Stimulated activated CD8-positive, alpha-beta memory T cell treated with anti-CD3 and anti-CD28 coated beads, Interleukin-15, amount 100 ng/mL, for 24 hours (primary cell): ENCODE measurements at places on chromosomes 4 and X.

DNA sequence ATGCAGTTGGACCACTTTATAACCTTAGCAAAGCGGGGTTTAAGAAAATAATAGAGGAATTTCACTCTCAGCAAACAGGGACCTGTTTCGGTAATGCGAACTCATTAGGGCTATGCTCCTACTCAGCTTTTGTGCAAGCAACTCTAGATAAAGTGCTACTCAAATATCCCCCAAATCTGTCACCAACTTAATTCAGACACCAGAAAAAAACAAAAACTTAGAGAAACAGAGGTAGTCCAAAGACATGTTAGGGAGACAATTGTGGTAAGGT is 123.0 kb downstream of the CAMK2D start:
- DNase-seq, result no peak

DNA sequence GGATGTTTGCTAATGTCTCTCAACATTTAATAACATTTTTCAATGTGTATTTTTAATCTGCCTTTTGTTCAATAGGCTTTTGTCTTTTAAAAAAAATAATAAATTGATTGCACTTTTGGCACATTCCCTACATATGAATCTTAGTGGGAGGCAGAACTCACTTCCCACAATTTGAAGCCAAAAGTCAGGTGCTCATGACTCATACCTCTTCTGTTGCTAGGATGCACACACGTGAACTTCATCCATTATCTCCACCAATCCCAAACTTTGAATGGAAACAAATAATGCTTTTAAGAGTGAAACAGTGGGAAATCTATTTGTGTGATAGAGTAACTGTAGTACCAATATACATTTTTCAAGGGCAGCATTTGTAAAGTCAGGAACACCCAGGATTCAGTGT is 260.5 kb downstream of the IQCM start:
- no peak for DNase-seq

- no peak for DNase-seq
These were observed 19.3 kb downstream of the NEK1 start for GRCh38 chr4:169593050-169593560.

DNA sequence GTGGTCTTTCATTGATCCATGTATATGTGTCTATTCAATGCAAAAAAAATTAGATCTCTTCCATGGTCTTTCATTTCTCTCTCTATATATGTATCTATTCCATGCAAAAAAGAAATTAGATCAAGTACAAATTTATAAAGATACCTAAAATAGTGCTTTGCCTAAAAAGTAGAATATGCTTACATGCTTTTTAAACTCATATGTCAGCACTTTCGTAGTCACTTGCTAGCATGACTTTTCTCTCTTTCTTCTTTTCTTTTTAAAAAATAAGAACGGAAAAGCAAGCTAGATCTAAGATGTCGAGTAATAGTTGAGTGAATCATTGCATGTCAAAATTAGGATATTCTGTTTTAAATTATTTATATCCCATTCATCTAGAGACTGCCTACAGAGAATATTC is 50.9 kb downstream of the PKD2 start:
- no peak for DNase-seq

- DNase-seq, result no peak
These were observed 54.7 kb downstream of the FRYL start for GRCh38 chr4:48725414-48725813.

DNA sequence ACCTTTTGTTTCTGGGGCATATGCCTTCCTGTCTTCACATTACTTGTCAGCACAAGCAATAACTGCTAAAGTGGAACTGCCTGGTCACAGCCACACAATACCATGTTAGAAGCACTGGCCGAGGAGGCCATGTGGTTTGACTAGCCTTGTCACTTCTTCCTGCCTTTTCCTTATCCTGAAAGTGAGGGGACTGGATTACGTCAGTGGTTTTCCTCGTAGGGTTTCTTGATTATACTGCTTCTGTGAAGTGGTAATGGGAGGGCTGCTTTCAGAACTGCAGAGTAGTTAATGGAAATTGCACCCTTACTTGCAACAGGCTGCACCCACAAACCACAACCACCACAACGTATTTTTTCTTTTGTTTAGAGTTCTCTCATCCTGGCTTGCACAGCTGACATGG is 26.6 kb downstream of the ZRSR2 start:
- no peak for DNase-seq

DNA sequence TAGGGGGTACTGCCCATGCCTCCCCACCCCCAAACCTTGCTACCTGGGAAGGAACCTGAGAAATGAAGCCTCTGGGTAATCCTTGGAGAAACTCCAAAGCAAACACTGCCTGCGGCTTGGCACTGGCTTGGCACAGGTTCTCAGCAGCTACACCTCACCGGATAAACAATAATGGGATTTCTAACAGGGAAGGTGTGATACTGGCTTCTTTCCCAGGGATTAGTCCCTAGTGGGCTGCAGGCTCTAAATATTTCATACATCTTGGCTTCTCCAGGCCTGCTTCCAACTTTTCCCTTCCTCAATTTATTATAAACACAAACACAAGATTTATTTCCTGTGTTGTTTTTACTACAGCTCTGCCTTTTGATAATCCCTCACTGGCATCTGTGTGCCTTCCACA is 12.5 kb downstream of the SEC24D start:
- no peak for DNase-seq

GRCh38 chrX:39582091-39582490 is 515.7 kb downstream of the BCOR start:
- no peak for DNase-seq

- no peak for DNase-seq
These were observed 50.1 kb downstream of the ENPP6 start for GRCh38 chr4:184167576-184167975.

DNA sequence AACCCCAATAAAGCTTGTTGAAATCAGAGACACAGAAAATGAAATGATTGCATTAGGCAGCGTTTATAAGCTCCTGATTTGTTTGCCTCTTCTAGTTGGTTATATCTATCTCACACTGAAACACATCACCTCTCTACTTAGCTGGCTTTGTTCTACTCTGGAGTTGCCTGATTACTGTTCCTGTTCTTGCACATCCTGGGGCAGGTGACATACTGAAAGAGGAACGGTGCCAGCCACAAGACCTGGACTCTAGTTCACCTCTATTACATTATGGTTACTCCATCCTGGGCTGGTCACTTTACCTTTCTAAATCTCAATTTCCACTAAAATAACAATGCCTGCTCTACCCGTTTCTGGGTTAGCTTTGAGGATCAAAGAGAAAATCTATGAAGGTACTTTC is 47.9 kb downstream of the TRIM2 start:
- no peak for DNase-seq

DNA sequence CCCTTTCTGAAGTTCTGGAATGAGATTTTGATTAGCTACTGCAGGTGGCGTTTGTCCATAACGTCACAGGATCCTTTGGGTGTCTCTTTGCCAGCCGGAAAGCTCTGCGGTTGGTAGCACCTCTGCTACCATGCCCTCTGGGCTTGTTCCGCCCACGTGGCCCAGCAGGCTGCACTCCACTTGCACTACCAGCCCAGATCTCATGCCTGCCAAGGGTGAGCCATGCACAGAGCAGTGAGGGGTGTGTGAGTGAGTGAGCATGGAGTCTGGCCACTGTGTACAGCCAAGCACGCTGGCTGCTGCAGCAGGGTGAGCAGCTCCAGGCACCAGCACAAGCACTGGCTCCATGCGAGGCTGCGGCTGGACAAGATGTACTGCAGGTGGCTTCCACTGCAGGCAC is 6.6 kb upstream of the HNRNPD start:
- DNase-seq, result no peak

DNA sequence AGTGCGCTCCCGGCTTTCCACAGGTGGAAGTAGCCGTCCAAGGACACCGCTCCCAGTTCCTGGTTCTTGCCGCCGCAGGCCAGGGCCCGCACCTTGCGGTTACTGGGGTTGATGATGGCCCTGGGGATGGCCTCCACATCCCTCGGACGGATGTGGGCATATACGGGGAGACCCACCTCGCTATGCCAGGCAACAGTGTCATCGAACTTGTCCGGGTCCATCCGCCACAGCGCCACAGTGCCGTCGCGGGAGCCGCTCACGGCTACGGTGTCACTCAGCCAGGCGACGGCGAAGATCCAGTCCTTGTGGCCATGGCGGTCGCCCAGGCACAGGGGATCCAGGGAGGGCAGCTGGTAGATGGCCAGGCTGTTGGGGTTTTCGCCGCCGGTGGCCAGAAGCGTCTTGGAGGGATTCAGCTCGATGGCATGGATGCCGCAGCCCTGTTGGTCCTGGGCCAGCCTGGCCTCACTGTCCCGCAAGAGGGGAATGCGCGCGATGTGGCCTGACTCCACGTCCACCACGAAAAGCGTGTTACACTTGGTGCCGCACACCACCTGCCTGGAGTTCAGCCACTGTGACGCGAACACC is 795 bp downstream of the DCAF12L1 start:
- no peak for DNase-seq

DNA sequence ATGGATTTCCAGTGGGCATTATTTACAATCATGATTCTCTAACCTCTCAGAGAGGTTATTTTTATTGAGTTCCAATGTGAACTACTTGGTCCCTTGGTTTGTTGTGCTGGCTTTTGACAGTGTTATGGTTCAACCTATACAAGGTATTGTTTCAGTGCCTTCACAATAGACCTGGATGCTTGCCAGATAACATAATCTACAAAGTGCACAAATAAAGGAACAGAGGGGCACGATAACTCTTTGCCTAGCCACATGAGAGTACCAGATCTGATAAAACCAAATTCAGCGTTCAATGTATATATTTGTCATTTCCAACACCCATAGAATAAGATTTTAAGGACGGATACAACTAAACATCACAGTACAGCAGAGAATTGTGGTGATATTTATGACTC is 120.8 kb downstream of the RASL11B start:
- DNase-seq, result no peak

DNA sequence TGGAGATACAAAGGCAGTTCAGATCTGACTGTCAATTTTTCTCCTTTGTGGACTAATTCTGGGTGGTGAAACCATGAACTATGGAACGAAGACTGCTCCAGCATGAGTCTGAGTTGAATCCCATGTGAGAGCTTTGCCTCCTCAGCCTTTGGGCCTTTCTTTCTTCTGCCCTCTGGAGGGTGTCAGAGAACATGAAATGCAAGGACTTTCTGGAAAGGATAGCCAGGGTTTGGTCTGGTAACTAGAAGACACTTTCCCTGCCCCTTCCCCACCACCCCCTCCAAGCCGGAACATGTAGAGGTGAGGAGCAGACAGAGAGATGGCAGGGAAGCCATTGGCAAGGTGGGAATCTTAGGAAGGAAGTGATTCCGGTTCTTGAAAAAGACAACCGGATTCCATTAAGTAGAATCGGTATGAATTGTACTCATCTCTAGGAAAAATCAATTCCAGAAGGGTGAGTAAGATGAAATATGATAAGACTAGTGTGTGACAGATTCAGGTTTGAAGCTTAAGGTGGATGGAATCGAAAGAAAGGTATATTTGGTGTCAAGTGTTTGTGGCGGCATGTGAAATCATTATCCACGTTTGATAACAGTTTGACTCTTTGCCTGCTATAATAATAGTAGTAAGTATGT is 19.0 kb downstream of the FHL1 start:
- no peak for DNase-seq

- DNase-seq, result no peak
These were observed 204.7 kb upstream of the CASK start for GRCh38 chrX:42128020-42128419.

GRCh38 chr4:56118055-56118454 is 169.3 kb downstream of the CEP135 start:
- no peak for DNase-seq

- DNase-seq, result no peak
These were observed 19.9 kb downstream of the COPS4 start for GRCh38 chr4:83054928-83055327.

DNA sequence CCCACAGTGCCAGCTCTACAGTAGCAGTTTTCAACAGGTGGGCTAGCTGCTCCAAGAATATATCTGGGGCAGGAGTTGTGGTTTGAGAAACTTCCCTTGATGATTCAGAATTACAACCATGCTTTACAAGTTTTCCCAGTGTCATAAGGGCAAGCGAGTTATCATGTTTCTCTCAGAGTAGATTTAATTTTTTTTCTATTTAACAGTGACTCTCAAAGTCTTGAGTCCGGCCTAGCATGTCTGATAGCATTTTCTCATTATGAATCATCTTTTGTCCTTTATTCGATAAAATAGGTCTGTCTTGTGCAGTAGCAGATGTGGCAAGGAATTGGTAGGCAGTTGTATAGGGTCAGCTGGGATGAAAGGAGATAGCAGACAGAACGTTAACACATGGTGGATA is 62.2 kb upstream of the SPANXD start:
- DNase-seq, result no peak

- no peak for DNase-seq
These were observed 109.9 kb upstream of the PTPN13 start for GRCh38 chr4:86484241-86484640.

DNA sequence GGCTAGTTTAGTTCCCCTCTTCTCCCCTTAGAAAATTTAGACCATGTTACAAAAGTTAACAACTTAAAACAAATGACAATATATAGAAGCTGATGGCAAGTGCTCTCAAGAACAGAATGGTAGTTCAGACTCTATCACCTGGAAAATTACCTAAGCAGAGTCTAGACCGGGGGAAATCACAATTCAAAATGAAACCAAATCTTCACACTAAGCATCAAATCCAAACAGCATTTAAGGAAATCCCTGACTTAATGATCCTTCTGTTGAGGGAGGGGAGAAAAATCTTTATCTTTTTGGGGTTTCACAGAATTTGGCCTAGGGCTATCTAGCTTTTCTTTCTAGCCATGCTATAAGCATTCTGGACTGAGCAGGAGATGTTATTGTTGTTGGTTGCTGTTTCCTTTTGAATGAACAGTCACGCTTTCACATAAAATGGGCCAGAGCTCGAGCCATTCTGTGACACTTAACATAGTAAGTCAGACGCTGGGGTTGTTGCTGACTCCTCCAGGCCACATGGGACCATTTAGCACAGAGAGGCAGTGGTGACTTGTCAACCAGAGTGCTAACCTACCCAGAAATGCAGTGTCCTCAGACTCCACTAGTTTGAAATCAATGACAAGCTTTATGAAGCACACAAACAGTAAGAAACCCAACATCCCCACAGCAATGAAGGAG is 16.0 kb upstream of the LSM6 start:
- no peak for DNase-seq

- no peak for DNase-seq
These were observed 529.1 kb upstream of the SMIM31 start for GRCh38 chr4:164224871-164225270.

DNA sequence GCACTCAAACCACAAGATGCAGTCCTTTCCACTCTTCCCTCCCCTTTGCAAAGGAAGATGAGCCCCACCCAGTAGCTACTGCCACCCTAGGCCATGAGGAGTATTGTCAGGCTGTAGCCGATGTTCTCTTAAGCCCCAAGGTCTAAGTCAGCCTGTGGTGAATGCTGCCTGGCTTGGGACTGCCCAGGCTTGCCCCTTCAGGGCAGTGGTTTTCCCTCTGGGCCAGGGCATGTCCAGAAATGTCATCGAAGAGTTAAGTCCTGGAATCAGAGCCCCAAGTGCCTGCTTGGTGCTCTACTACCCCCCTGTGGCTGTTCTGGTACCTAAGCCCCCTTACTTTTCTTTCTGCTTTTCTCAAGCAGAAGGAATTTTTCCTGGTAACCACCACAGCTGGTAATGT is 11.8 kb upstream of the PGK1 start:
- no peak for DNase-seq

- no peak for DNase-seq
These were observed 11.0 kb downstream of the PGM2 start for GRCh38 chr4:37837446-37837845.

- no peak for DNase-seq
These were observed 52.3 kb downstream of the MEPE start for GRCh38 chr4:87884976-87885549.
